Activated CD4-positive, alpha-beta T cell treated with anti-CD3 and anti-CD28 coated beads for 48 hours (primary cell): ENCODE measurements at places on chromosomes 6 and 20.

GRCh38 chr20:43749734-43750294 is 23.0 kb upstream of the GTSF1L start:
- peak; percentile 94 for DNase-seq

GRCh38 chr6:13863699-13864155 is 49.4 kb upstream of the MCUR1 start:
- no peak for DNase-seq

DNA sequence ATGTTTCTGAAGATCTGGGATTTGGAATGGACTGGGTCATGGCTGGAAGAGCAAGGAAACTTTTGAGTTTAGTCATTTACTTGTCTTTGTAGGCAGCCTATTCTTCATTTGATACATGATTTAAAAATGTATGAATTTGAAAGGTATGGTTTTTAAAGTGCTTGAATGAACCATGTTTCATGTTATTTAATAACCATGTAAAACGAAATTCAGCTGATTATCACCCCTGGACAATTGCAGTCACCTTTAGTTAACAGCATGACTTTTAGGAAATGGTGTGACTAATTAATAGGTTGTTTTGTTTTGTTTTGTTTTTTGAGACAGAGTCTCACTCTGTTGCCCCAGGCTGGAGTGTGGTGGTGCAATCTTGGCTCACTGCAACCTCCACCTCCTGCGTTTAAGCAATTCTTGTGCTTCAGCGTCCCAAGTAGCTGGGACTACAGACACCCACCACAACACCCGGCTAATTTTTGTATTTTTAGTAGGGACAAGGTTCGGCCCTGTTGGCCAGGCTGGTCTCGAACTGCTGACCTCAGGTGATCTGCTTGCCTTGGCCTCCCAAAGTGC is 2.1 kb downstream of the STX11 start:
- no peak for DNase-seq

DNA sequence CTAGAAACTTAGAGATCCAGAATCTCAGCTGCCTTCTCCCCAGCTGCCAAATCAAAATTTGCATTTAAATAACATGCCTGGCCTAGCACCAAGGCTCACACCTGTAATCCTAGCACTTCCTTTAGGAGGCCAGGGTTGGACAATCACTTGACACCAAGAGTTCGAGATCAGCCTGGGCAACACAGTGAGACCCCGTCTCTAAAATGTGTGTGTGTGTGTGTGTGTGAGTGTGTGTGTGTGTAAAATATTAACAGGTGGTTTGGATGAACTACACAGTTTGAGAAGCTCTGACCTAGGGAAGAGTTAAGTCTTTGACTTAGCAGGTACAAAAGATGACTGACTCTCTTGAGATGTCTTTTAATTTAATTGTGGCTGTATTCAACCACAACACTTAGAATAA is 20.2 kb upstream of the CD2AP start:
- DNase-seq = no peak

DNA sequence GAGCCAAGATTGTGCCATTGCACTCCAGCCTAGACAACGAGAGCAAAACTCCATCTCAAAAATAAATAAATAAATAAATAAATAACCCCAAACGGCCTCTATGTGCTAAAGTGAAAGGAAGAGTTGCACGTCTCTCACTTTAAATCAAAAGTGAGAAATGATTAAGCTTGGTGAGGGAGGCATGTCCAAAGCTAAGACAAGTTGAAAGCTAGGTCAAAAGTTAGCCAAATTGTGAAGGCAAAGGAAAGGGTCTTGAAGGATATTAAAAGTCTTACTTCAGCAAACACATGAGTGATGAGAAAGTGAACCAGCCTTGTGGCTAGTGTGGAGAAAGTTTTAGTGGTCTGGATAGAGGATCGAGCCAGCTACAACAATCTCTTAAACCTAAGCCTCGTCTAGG is 14.3 kb downstream of the ZBP1 start:
- DNase-seq = no peak

DNA sequence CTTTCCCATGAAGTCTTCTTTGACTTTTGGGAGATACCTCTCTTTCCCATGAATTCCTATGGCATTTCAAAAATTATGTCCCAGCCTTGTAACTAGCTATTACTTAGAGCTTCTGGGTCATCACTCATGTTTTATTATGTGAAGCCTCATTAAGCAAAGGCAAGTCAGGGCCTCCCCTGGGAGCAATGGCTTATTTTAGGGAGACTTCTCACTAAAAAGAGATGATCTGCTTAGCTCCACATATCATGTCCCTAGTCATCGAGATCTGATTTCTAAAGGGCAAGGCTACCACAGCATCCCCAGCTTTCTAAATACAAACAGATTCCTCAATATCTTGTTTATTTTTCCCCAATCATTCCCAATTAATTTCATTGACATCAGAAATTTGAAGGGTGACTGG is 154.0 kb upstream of the MANEA start:
- no peak for DNase-seq

- DNase-seq = no peak
Observed at GRCh38 chr6:158797331-158798310, 21.5 kb downstream of the EZR start.

DNA sequence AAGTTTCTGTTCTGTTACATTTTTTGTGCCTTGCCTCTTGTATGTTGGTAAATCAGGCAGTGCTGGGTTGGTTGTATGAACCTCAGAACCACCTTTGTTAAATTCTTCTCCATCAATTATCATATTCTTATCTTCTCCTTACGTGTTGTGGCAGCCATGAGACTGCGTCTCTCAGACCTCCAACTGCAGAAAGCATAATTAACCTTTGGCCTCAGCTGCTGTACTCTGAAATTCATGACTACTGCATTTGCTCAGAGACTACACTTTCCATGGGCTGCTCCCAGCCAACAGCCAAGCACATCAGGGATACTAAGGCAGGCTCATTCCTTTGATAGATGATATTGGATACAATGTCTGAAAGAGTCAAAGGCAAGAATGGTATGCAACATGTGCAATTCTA is 15.1 kb upstream of the SNX3 start:
- no peak for DNase-seq

- no peak for DNase-seq
Observed at GRCh38 chr6:33072508-33073100, 845 bp downstream of the HLA-DPA1 start.

DNA sequence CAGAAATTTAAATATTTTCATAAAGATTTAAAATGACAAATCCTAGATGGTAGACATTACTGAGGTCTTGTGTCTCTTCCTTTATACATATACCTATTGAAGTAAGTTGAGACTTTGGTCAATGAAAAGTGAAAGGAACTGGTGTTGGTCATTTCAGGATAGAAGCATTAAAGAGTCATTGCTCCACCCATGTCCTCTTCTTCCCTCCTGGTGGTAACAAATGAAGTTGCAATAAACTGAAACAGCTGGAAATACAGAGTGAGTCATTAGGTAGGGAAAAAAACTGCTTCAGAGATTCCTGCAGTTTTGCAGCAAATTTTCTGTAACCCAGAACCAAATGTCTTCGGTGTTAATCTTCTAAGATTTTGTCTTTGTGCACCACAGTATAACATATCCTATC is 448.0 kb downstream of the EYS start:
- no peak for DNase-seq

- DNase-seq = no peak
Observed at GRCh38 chr6:32224696-32225095, 829 bp upstream of the NOTCH4 start.

DNA sequence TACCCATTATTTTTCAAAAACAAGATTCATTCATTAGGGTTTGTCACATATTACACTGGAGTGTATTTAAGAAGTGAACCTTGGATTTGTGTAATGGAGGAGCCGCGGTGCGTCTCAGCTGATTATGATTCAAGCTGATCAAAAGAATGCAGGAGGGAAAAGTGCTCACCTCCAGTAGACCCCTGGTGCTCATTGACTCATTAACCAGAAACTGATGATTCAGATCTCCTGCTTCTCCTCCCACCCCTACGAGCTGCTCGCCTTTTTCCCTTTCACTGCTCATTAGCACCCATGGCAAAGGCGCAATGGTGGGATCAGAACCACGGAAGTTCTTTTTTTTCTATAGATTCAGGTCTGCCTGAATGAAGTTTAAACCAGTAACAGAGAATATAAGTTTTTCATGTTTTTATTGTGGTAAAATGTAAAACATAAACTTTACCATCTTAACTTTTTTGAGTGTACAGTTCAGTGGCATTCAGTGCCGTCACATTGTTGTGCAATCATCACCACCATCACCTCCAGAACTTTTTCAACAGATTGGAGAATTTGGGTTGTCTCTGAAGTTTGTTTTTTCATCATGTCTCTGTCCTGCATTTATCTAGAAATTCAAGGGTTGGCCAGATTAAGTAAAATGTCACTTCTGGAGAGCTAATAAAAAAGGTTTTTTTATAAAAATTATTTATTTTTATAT is 101.6 kb downstream of the LINC00237 start:
- no peak for DNase-seq
